ENCODE measurements at places on chromosomes 16 and 17.

GRCh38 chr16:88584676-88585075, 14.5 kb downstream of the ZC3H18 start:
- peaks cover 5% of the 10 kb centered on the region for H3K4me1 ChIP-seq
- no peak overlapping the region for H3K4me3 ChIP-seq
- DNase-seq, result no peak
- peaks cover 77% of the 10 kb centered on the region for H3K36me3 ChIP-seq
- H3K27me3 ChIP-seq, result no peaks in the 10 kb centered on the region

- peaks cover 4% of the 10 kb centered on the region for H3K36me3 ChIP-seq
- peak; percentile 98 for DNase-seq
- no peaks in the 10 kb centered on the region for H3K27me3 ChIP-seq
- peak overlapping the region; percentile 82 for H3K27ac ChIP-seq
Observed at GRCh38 chr17:77235370-77235941, 94.7 kb downstream of the SEC14L1 start.

DNA sequence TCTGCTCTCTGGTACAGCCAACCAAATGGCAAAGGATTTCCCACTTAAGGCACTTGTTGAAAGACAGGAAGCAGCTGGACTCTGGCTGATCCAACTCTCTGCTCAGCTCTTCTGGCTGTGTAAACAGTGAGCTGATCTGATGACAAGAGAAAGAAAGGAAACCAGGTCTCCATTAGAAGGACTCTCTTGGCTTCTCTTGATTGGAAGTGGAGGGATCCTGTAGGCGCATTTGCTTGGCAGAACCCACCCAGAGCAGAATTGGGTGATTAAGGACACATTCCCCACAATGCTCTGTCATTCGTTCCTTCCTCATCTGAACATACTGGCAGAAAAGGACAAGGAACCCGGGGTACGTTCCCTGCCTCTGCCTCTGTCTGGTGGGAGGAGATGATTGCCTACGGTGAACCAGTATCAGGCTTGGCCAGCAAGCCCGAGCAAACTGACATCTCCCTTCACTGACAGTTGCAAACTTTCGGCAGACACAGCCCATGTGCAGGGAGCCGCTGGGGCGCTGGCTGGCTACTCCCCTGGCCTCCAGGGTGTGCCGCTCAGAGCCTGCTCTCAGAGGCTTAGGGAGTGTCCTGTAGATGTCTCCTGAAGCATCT, 29.1 kb downstream of the LDHD start:
- peak overlapping the region; percentile 61 for H3K4me3 ChIP-seq
- no peaks in the 10 kb centered on the region for H3K36me3 ChIP-seq
- peaks cover 11% of the 10 kb centered on the region for H3K4me1 ChIP-seq
- no peak overlapping the region for H3K27ac ChIP-seq
- DNase-seq, result peak; percentile 89

DNA sequence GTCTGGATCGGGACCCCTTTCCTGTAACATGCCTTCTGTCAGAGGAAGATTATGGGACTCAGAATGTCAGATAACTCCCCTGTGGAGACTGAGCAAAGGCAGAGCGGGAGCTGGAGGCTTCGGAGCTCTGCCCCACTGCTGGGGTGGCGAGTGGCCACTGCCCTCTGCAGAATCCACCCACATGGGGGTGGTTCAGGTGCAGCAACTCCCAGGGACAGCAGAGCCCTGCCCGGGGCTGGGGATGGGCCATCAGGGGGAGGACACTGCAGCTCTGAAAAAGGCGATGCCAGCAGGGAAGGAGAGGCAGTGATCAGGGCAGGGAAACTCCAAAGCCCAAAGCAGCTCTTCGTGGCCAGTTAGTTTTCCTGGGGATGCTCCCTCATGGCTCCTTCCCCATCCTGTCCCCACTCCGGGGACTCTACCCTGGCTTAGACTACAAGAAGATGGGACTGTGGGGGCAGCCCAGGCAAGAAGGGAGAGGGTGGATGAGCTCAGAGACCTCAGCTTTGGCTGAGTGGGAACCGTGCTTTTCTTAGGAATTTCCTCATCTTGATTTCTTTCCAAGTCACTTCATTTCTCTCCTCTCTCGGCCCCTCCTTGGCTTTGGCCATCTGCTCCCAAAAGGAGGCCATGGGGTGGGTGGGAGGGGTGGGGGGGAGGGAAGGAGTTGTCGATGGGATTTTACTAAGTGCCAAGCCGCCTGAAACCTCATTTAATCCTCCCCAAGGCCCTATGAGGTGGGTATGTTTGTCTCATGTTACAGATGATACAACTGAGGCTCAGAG, 4.0 kb downstream of the CA4 start:
- no peak for DNase-seq
- no peak overlapping the region for H3K4me3 ChIP-seq
- H3K4me1 ChIP-seq, result peaks cover 19% of the 10 kb centered on the region
- no peak overlapping the region for H3K27ac ChIP-seq
- H3K36me3 ChIP-seq, result no peaks in the 10 kb centered on the region

GRCh38 chr16:29977063-29977825, 3.6 kb downstream of the TAOK2 start:
- H3K27me3 ChIP-seq, result no peaks in the 10 kb centered on the region
- no peak overlapping the region for H3K4me3 ChIP-seq
- H3K36me3 ChIP-seq, result peaks cover 49% of the 10 kb centered on the region
- H3K4me1 ChIP-seq, result peaks cover 18% of the 10 kb centered on the region
- H3K27ac ChIP-seq, result no peak overlapping the region
- DNase-seq, result no peak
